ENCODE measurements at places on chromosomes 4 and X.

GRCh38 chr4:140134746-140135425 lies 19.1 kb downstream of the MAML3 start:
- no peak for DNase-seq

GRCh38 chrX:132858018-132858417 lies 100.4 kb downstream of the HS6ST2 start:
- no peak for DNase-seq

DNA sequence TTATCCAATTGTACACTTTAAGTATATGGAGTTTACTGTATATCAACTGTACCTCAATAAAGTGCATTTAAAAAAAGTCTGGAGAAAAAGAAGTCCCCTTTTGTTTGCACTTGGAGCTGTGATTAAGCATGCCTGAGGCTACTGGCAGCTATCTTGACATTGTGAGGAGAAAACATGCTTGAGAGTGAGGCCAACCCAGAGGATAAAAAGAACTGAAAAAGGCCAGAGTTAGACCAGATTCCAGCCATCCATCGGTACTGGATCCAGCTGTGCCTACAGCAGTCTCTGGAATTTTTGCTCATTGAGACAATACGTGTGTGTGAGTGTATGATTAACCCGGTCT lies 57.4 kb downstream of the LGI2 start:
- no peak for DNase-seq

DNA sequence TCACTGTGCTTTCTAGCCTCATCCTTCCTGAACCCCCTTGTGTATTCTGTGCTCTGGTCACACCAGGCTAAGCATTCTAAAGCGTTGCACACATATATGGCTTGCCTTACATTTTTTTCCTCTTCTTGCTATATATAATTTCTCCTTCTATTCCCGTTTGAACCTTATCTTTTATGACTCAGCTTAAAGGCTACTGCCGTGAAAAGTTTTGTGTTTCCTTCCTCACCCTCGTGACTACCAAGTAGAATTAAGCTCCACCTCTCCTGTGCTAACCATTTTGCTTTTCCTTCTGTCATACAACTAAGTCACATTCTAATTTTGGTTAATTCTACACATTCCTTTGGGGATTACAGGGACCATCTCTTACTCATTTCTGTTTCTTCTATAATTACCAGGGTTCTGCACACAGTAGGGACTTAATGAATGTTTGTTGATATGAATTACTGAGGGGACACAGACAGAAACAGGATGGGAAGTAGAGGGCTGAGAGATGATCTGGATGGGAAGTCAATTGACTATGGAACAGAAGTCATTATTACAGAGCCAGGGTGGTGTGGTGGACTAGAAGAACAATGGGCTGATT lies 67.1 kb downstream of the DOCK11 start:
- DNase-seq, result no peak

GRCh38 chrX:85828771-85829170 lies 218.6 kb downstream of the CHM start:
- no peak for DNase-seq

DNA sequence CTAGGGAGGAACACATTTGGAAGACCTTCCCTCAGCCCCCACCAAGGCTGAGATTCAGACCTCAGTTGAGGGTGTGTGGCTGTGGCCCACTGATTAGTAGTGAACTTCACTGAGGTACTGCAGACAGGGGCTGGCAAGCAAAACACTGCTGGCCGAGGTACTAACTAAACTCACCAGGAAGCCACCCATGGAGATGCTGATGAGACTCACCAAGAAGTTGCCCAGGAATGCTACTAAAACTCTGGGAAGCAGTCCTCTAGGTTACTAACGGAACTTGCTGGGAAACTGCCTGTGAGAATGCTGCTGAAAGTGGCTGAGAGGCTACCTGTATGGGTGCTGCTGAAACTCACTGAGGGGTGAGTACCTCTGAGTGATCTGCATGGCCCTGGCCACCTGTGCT lies 372.4 kb upstream of the RPS6KA3 start:
- DNase-seq, result no peak

DNA sequence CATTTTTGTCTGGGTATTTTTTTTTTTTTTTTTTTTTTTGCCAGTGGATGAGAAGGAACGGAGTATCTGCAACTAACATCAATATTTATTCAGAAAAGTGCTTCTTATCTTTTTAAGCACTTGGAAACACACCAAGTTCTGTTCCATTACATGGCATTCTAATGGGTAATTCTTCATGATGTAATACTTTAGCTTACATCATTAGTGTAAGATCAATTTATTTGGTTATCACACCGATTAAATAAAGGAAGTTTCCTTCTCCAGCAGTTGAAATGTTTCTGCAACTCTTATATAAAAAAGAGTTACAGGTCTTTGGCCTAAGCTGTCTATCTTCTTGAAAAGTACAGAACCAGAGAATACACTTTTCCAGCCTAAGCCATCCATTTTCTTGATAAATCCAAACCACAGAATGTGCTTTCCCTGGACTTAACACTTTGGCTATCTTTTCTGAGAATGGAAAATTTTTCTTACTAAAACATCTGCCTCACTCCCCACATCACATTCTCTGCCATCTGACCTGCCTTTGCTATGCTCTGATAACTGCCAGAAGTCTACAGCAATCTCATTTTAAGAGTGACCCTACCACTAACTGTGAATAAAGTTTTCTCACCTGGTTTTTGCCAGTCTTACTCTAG lies 191.9 kb upstream of the MAB21L2 start:
- DNase-seq, result no peak

- DNase-seq, result no peak
Measured at GRCh38 chr4:94668724-94669123, 89.0 kb upstream of the BMPR1B start.

DNA sequence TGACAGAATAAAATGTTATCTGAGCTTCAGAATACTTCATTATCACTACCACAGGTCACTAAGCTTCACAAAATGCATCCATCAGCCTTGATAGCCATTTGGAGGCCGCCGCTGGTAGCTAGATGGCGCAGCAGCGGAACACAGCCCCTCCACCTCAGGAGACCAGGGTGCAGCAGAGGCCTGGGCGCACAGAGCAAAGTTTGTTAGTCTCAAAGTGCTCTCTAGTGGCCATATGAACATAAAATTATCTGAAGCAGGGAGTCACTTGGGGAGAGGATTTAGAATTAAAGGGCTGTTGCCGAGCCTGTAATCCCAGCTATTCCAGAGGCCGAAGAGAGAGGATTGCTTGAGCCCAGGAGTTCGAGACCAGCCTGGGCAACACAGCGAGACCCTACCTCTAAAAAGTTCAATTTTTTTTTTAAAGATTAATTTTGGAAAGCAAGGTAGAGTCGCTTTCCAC lies 8.1 kb upstream of the DCTD start:
- DNase-seq, result peak; percentile 27

GRCh38 chrX:130280901-130281300 lies 12.2 kb upstream of the ZNF280C start:
- no peak for DNase-seq

Data from stimulated activated CD8-positive, alpha-beta memory T cell treated with anti-CD3 and anti-CD28 coated beads, Interleukin-2, amount 100 ng/mL, for 48 hours (primary cell).